Activated CD8-positive, alpha-beta memory T cell treated with anti-CD3 and anti-CD28 coated beads, Interleukin-2, amount 10 ng/mL, durations not matched to agents 7 days and 5 days (primary cell): ENCODE measurements at places on chromosomes 4 and X. TPM values are rescaled to one million over a fixed set of nuclear protein-coding genes. Genes with fewer than 3 reads are reported as not detected.

The GAGE1 gene
- not detected for total RNA-seq

The LIMCH1 gene
- total RNA-seq: not detected

The GDPD2 gene
- not detected for total RNA-seq

GRCh38 chr4:137694138-137694537, 161.8 kb upstream of the PCDH18 start:
- DNase-seq: no peak
- no peaks in the 10 kb centered on the region for H3K27me3 ChIP-seq
- H3K4me3 ChIP-seq: no peak overlapping the region
- no peaks in the 10 kb centered on the region for H3K4me1 ChIP-seq

GRCh38 chr4:83772685-83773084, 236.8 kb downstream of the GPAT3 start:
- H3K4me1 ChIP-seq: no peaks in the 10 kb centered on the region
- no peak overlapping the region for H3K4me3 ChIP-seq

GRCh38 chr4:54384563-54384962, 155.5 kb downstream of the PDGFRA start:
- no peaks in the 10 kb centered on the region for H3K27me3 ChIP-seq
- peaks cover 1% of the 10 kb centered on the region for H3K4me1 ChIP-seq
- no peak overlapping the region for H3K4me3 ChIP-seq
- H3K27ac ChIP-seq: no peak overlapping the region

DNA sequence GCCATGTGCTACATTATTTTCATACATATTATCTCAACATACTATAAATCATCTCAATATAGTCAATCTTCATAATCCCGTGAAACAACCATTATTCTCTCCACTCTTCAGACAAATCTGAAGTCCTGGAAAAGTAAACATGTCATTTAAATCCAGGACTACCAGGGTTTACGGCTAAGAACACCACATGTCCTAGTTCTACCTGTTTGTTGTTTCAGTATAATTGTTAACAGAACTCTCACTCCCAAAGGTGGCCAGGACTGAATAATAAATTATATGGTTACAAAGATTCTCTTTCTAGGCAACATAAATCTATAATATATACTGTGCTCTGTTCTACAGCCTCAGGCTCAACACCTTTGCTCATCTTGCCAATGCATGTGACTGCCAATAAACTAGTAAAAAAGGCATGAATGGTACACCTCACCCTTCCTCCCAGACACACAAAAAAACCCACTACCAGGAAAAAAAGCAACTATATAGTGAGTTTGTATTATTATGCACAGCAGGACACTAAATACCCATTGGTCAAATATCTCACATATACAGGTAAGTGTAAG, 20.1 kb downstream of the EIF4E start:
- H3K27ac ChIP-seq: no peak overlapping the region
- H3K36me3 ChIP-seq: peaks cover 36% of the 10 kb centered on the region
- no peak for DNase-seq
- no peaks in the 10 kb centered on the region for H3K27me3 ChIP-seq

DNA sequence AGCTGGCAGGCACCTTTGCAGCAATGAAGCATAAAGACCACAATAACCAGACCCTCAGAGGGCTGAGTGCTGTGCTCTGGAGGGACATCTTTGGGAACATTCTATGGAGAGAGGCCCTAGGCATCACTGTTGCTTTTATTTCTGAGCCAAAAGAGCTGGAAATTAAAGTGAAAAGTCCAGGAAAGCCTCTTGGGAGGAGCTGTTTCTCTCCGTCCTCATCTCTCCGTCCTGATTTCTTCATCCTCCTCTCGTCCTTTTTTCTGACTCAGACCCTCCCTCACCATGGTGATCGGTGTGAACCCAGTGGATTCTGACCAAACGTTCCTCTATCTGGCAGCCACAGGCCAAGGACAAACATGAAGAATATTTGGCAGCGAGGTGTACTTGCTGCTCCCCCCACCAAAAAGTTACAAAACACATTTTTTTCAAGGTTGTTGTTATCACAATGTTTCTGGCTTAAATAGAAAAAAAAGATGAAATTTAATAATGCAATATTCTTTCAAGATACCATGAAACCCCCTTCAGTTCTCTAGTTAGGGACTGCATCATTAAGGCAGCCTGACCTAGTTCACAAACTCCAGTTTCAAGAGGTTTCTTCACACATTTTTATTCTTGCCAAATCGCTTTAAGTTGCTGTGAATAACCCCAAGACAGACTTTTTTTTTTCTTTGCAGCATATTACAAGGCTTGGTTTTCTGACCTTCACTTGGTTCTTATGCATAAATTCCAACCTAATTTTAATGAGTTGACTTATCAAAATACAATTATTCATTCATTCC, 80.2 kb downstream of the SCD5 start:
- no peak for DNase-seq
- H3K4me3 ChIP-seq: no peak overlapping the region
- no peak overlapping the region for H3K27ac ChIP-seq

DNA sequence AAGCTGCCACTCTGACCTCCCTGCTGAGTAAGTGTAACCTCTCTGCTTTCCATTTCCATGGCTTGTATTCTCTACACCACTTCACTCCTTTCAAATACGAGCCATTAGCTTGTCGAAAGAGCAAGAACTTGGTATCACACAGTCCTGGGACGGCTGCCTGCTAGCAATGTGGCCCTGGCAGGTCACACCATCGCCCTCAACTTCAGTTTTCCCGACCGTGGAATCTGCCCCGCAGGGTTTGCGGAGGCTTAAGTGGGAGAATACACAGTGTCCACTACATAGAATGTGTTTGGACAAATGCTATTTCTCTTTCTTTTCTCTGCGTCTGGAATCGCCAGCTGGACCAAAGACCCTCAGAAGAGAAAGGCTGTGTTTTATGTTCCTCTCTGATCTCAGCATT, 78.6 kb upstream of the STOX2 start:
- peaks cover 6% of the 10 kb centered on the region for H3K27me3 ChIP-seq
- no peak for DNase-seq
- no peaks in the 10 kb centered on the region for H3K36me3 ChIP-seq
- peaks cover 4% of the 10 kb centered on the region for H3K4me1 ChIP-seq

GRCh38 chr4:166078383-166078782, 205.3 kb downstream of the TLL1 start:
- H3K27ac ChIP-seq: no peak overlapping the region
- DNase-seq: no peak
- no peak overlapping the region for H3K4me3 ChIP-seq
- no peaks in the 10 kb centered on the region for H3K4me1 ChIP-seq

DNA sequence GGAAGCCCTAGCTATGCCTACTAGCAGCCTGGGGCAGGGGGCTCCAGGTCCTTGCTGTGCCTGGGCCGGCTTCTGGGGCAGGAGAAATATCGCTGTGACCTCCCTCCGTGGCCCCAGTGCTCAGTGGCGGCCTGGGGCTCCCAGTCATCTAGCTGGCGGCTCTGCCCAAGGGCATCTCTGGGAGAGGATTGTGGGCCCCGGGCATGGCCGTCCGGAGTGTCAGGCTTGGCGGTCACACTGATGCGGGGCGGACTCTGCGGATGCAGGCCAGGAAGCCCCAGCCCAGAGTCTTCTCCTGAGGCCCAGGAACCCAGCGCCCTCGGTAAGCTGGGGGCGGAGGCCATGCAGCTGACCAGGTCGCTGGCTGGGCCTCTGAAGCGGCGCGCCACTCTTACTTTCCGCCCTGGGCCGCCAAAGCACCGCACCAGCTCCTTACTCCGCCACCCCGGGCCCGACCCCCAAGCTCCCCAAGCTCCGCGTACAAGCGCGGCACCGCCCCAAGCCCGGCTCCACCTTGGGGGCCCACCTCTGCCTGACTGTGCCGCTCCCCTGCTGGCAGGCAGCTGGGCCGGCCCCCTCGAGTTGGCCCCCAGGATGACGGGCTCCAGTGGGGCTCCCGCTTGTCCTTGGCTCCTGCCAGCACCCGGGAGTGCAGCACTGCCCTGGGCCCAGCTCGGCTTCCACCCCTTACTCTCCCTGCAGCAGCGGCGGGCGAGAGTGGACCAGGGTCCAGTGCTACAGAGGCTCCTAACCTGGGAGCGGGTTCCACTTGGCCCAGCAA, 720.0 kb downstream of the PCDH18 start:
- H3K4me3 ChIP-seq: no peak overlapping the region
- H3K36me3 ChIP-seq: no peaks in the 10 kb centered on the region
- no peak for DNase-seq
- no peaks in the 10 kb centered on the region for H3K27me3 ChIP-seq

- H3K4me1 ChIP-seq: peaks cover 51% of the 10 kb centered on the region
- H3K27me3 ChIP-seq: no peaks in the 10 kb centered on the region
- DNase-seq: no peak
- no peak overlapping the region for H3K27ac ChIP-seq
- H3K36me3 ChIP-seq: peaks cover 10% of the 10 kb centered on the region
These were observed 111.2 kb downstream of the ELOVL6 start for GRCh38 chr4:110087070-110087708.

- H3K27ac ChIP-seq: no peak overlapping the region
- H3K36me3 ChIP-seq: no peaks in the 10 kb centered on the region
- DNase-seq: no peak
- H3K4me1 ChIP-seq: no peaks in the 10 kb centered on the region
- no peaks in the 10 kb centered on the region for H3K27me3 ChIP-seq
These were observed 327.1 kb upstream of the VCX start for GRCh38 chrX:7515681-7516413.

- no peak overlapping the region for H3K4me3 ChIP-seq
- H3K27me3 ChIP-seq: peaks cover 15% of the 10 kb centered on the region
- no peak for DNase-seq
- no peaks in the 10 kb centered on the region for H3K36me3 ChIP-seq
- peaks cover 7% of the 10 kb centered on the region for H3K4me1 ChIP-seq
These were observed 38.6 kb downstream of the MFAP3L start for GRCh38 chr4:169987327-169988228.

- DNase-seq: no peak
- peaks cover 38% of the 10 kb centered on the region for H3K36me3 ChIP-seq
- H3K27me3 ChIP-seq: no peaks in the 10 kb centered on the region
- peaks cover 64% of the 10 kb centered on the region for H3K4me1 ChIP-seq
- no peak overlapping the region for H3K4me3 ChIP-seq
- peak overlapping the region; percentile 6 for H3K27ac ChIP-seq
These were observed 17.6 kb downstream of the NFKB1 start for GRCh38 chr4:102518703-102519131.

- peaks cover 6% of the 10 kb centered on the region for H3K27me3 ChIP-seq
- peak within 1 kb of the TSS; percentile 78 for H3K27ac ChIP-seq
- DNase-seq: peak; percentile 87
- peaks cover 2% of the 10 kb centered on the region for H3K4me1 ChIP-seq
- peak within 1 kb of the TSS; percentile 66 for H3K4me3 ChIP-seq
- H3K36me3 ChIP-seq: peaks cover 5% of the 10 kb centered on the region
These were observed at the start of gene BEX4 for GRCh38 chrX:103214870-103215424. BEX4 (plus strand) TSS chrX:103215108; CDS start chrX:103216154, 1,046 bp downstream.

DNA sequence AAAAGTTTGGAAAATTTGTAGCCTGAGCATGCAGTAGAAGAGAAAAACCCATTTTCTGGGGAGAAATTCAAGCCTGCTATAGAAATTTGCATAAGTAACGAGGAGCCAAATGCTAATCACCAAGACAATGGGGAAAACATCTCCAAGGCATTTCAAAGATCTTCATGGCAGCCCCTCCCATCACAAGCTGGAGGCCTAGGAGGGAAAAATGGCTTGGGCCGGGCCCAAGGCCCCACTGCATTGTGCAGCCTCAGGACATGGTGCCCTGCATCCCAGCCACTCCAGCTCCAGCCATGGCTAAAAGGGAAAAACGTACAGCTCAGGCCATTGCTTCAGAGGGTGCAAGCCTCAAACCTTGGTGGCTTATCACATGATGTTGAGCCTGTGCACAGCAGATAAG, 87.7 kb downstream of the SHROOM4 start:
- no peak for DNase-seq
- no peaks in the 10 kb centered on the region for H3K4me1 ChIP-seq
- H3K27ac ChIP-seq: no peak overlapping the region

GRCh38 chrX:54415534-54416350, 24.5 kb upstream of the TSR2 start:
- no peak overlapping the region for H3K27ac ChIP-seq
- no peaks in the 10 kb centered on the region for H3K36me3 ChIP-seq
- DNase-seq: peak; percentile 38
- H3K4me1 ChIP-seq: peaks cover 10% of the 10 kb centered on the region

DNA sequence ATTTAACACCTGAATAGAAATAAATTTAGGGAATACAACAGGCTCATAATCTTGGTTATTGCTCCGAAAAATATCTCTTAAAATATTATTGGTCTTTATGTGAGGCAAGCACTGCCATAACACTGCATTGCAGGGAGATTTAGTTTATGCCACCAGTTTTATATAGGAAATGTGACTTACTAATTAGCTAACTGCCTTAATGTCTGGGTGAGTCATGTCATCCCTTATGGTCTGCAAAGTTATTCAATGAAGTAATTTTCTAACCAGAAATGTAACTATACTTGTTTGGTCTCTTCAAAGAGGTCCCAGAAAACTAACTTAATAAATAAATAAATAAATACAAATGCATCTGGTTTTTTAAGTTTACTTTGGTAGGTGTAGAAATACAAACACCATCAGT, 597.2 kb downstream of the GALNTL6 start:
- H3K4me1 ChIP-seq: no peaks in the 10 kb centered on the region
- H3K27ac ChIP-seq: no peak overlapping the region
- H3K4me3 ChIP-seq: no peak overlapping the region
- no peaks in the 10 kb centered on the region for H3K27me3 ChIP-seq

DNA sequence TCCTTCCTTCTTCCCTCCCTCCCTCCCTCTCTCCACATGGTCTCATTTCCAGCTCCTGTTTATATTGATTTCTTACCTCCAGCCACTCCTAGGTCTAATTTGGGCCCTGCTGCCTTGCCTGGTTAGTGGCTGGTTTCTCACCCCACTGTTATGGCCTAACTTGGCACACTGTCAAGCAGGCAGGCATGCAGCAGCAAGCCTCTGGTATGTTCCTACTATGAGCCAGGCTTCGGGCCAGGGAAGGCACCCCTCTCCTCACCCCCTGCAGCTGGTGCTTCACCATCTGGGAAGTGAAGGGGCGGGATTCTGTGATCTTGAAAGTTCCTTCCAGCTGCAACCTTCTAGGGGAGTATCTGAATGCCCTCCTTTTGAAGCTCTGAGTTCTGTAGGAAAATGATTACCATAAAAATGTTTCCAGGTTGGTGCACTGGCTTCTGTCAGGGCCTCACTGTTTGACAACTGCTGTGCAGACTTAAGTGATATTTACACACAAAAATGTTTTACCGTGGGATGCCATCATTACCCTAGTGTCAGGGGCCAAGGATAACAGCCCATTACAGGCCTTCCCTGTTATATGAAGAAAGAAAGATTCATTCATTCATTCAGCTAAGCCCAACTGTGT, 10.1 kb upstream of the VMA21 start:
- H3K4me1 ChIP-seq: no peaks in the 10 kb centered on the region
- DNase-seq: no peak
- no peaks in the 10 kb centered on the region for H3K27me3 ChIP-seq

DNA sequence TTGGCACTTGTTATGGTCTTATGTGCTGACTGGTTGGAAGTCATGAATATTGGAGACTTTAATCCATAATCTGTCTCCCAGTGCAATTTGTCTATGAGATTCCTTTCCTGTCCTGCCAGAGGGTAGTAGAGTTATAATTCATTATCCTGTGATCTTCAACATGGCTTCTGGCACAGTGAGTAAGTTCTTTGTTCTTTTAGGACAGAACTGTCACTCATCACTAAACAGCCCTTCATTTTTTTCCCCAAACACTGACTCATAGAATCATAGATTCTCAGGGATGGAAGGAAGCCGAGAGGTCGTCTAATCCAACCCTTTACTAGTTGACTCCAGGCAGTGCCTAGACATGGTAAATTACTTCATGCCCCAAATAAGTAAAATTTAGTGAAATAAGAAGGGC, 78.4 kb downstream of the LUZP4 start:
- no peak overlapping the region for H3K27ac ChIP-seq
- no peak for DNase-seq
- no peaks in the 10 kb centered on the region for H3K36me3 ChIP-seq
- no peaks in the 10 kb centered on the region for H3K27me3 ChIP-seq

GRCh38 chrX:12901486-12901885, 4.9 kb upstream of the TLR8 start:
- H3K27me3 ChIP-seq: no peaks in the 10 kb centered on the region
- H3K36me3 ChIP-seq: no peaks in the 10 kb centered on the region
- peaks cover 4% of the 10 kb centered on the region for H3K4me1 ChIP-seq
- H3K4me3 ChIP-seq: no peak overlapping the region
